ENCODE measurements at places on chromosomes 6 and 20. TPM values are rescaled to one million over a fixed set of nuclear protein-coding genes. Genes with fewer than 3 reads are reported as not detected.
A peak's percentile ranks its signal among the peaks of the same experiment; 100 is the strongest.

DNA sequence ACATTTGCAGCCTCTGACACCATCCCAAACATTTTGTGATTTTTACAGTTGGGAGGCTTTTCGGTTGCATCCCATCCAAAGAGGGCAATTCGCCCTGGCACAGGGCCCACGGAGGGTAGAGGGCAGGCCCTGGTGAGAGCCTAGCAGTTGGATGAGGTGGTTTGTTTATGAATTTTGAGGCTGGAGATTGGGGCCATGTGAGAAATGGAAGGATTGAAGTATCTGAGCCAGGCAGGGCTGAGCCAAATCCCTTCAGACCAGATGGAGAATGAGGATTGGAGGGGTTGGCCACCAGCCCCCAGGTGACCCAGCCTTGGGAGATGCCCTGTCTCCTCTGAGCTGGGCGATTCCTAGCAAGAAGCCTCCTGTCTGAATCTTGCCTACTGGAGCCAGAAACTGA lies 52.6 kb upstream of the CCDC167 start:
- no peak for DNase-seq

DNA sequence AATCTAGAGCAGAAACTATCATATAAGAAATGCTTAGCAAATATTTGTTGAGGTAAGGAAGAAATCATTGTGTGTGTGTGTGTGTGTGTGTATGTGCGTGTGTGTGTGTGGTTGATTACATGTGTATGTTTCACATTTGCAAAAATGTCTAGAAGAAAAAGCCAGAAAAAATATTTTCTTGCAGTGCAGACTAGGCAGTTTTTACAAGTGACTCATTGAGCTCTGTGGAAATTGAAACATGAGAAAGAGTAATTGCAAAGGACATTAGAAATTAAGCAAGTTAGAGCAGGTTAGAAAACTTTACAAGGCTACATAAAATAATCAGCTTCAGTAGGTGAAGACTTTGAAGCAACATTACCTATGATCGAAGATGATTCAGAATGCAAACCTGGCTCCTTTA lies 669.0 kb upstream of the EYS start:
- DNase-seq = no peak

DNA sequence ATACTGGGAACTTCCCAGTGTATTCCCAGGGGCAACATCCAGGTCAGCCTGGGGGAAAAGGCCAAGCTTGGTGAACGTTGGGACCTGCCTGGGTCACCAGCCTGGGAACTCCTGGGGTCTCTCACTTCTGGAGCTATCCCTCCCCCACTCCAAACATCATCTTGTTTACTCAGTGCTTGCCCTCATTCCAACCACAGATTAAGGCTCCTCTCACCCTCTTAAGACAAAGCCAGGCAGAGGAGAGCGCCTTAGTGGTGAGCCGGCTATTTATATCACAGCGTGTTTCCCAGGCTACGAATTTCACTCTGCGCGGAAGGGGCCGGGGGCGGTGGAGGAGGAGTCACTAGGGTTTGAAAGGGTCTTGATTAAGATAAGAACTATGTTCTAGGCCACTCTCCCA lies 12.1 kb downstream of the PRPH2 start:
- no peak for DNase-seq

- no peak for DNase-seq
Observed at GRCh38 chr6:77425216-77425615, 38.1 kb downstream of the HTR1B start.

DNA sequence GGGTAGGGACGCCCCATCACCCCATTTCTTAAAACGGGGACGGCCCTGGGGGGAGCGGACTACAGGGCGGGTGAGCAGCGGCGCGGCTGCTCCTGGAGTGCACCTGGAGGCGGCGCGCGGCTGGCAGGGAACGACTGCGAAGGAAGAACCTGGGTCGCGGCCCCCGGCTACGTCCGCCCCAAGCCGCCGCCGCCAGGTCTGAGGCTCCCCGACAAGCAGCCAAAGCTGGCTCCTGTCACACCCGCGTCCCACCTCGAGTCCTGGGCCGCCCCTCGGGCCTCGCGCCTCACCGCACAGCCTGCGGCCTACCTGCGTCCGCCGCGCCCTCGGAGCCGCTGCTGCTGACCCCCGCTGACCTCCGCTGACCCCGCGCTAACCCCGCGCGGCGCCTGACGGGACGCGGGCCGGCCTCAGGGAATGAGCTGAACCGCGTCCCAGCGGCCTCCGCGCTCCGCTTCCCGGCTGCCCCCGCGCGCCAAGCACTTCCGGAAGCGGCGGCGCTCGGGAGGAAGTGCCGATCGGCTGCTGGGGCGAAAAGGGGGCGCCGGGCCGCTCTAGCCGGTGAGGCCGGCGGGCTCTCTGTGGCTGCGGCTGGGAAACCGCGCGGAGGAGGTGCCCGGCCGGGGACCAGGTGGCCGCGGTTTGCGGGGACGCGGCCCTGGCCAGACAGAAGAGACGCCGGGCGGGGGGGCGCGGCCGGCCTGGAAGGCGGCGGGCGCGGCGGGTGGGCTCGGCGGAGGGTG lies at the start of the genes ARFRP1 and ZGPAT:
Gene ARFRP1 (minus strand): TSS at position 419 of the 743 bp plus-strand sequence. CDS start 885 bp downstream, outside the sequence.
Gene ZGPAT (plus strand): TSS at position 482 of the 743 bp plus-strand sequence. CDS start 542 bp downstream, outside the sequence.
- peak; percentile 87 for DNase-seq

The CALHM4 gene
- not detected for total RNA-seq

Measured in activated T-cell treated with anti-CD3 and anti-CD28 coated beads, Interleukin-2, amount 50 U/mL, for 72 hours (primary cell).